Activated CD8-positive, alpha-beta memory T cell treated with anti-CD3 and anti-CD28 coated beads for 4 hours (primary cell): ENCODE measurements at places on chromosomes 1 and 21.

DNA sequence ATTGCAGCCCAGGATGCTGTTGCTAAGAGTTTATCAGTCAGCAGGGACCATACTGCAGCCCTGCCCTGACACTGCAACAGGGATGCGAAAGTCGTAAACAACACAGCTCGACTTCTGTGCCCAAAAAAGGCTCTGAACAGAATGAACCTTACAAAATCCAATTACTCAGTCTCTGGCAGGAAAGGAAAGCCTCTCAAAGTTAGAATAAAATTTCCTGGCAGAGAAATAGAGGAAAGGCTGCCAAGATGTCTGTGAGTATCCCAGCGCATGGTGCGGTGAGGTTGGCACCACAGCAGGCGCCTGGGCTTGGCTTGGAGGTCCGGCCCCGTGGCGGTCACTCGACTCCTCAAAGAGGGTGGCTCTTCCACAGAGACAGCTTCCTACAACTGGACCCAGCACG is 185.8 kb downstream of the PCP4 start:
- DNase-seq = no peak

DNA sequence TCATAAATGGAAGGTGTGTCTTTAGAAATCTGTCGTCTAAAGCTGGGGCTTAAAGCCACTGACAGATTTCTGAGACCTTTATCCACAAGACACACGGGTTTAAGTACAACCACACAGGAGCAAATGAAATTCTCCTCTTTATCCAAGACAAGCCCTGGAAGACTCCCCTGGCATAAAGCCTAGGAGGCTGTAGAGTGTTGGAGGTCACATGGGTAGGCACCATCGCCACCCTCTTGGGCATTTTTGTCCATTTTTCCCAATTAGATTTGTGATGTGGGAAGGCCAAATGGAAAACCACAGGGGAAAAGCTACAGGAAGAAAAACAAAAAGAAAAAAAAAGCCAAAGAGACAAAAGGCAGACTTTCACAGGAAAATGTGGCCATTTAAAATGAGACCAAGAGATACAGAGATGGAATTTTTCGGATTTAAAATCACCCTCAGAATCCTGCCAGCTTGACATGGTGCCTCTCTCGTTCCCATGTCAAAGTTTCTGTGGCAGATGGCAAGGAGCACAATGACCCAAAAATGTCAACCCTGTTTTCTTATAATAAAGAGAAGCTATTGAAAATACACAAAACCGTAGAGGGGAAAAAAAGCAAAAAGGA is 91.9 kb downstream of the PLD5 start:
- DNase-seq = no peak

DNA sequence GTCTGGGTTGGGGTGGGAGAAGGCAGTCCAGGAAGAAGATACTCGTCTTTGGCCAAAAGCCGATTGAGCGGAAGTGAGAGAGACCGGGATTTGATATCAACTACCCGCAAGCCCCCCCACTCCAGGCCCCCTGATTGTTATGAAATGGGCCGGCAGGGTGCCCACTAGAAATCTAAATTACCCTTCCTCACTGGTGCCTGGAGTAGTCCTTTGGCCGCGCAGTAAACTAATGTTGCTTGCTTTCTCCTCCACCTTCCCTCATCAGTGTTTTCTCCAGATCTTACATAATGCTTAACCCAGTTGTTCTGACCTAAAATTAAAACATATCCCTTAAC is 119.2 kb upstream of the BARHL2 start:
- DNase-seq = no peak

DNA sequence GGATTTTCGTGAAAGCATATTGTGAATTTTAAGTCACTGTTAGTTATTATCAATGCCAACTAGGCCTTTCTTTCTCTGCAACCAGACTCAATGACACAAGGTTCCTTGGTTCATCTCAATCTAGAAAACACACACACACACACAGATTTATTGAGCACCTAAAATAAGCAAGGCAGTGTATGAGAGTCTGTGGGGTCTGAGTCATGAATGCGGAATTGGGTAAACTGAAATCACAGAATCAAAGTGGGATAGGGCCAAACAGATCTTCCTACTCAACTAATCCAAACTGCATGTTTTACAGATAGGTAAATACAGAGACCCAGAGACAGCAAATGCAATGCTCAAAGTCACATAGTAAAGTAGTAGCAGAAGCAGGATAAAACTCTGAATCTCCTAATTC is 48.5 kb upstream of the NRDC start:
- no peak for DNase-seq

DNA sequence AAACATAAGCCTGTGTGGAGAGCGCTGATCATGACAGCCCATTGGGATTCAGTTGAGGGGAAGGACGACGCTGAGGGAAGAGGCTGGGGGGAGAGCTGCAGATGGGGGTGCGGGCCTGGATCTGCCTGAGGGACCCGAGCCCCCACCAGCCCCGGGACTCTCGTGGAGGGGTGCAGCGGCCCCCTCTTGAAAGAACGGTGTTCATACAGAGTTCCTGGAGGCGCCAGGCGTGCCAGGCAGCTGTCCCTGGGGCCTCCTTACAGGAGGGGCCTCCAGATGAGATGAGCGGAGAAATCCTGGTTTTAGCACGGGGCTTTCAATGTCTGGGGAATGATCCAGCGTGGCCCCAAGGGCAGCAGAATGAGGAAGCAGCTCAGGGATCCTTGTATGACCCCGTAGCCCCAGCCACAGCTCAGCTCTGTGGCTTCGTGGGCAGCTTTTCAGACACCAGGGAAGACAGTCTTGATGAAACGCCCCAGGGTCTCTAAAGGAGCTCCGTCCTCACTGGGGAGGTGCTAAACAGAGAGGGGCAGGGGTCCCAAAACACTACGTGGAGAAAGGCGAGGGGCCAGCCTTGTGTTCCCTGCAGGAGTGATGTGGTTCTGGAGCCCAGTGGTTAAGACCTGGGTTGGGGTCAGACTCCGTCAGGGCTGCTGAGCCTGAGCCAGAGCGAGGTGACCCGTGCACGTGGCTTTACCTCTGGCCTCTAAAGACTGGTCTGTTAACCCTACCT is 7.2 kb upstream of the DSCAM start:
- no peak for DNase-seq

GRCh38 chr1:63073309-63074306 is 248.8 kb upstream of the FOXD3 start:
- DNase-seq = no peak

GRCh38 chr1:193131266-193131860 is 9.5 kb downstream of the CDC73 start:
- no peak for DNase-seq

- DNase-seq = no peak
Observed at GRCh38 chr21:26099610-26100219, 70.9 kb downstream of the APP start.

- no peak for DNase-seq
Observed at GRCh38 chr1:236354330-236355147, 39.5 kb upstream of the EDARADD start.

GRCh38 chr21:31409831-31410487 is 65.9 kb upstream of the TIAM1 start:
- no peak for DNase-seq

DNA sequence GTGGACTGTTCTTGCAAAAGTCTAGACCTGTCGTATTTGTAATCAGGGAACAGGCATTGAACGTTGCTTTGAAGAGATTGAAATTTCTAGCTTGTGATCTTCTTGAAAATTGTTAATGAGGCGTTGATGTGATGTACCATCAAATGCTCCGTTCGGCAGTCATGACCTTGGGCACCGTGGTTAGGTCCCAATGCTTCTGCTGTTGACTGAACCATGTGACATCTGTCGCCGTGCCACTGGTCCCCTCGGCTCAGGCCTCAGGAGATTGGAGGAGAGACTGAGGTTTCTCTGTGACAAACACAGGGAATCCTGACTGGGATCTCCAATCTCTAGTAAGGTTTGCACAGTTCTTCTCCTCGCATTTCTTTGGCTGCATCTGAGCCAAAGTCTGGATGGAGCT is 18.1 kb upstream of the KCNAB2 start:
- DNase-seq = no peak

- peak; percentile 33 for DNase-seq
Observed at GRCh38 chr1:53393325-53393792, 65.5 kb upstream of the LRP8 start.

DNA sequence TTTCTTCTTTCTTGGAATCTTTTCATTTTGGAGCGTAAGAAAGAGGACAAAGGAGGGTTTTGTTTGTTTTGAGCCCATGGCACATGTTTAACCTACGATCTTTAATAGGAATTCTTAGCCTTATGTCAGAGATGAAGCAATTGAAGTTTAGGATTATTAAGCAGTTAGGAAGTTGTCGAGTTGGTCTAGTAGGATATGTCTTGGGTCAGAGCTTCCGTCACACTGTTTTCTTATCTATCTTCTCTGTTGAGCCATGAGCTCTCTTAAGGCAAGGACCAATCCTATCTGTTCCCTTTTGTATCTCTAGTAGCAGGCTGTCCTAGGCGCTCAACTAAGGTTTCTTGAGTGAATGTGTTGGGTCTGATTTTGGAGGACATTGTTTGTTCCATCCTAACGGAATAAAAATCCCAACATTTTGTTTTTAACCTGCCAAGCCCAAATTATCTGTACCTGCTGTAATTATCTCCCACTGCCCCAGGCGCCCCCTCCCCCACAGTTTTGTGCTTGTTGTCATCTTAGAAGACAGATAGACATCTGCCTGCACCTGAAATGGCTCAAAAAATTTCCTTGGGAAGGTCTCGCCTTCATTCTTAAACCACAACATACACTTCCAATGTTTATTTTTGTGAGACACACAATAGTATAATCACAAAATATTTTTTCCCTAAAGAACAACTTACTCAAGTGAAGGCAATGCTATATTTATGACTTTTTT is 95.3 kb upstream of the GADD45A start:
- DNase-seq = no peak

DNA sequence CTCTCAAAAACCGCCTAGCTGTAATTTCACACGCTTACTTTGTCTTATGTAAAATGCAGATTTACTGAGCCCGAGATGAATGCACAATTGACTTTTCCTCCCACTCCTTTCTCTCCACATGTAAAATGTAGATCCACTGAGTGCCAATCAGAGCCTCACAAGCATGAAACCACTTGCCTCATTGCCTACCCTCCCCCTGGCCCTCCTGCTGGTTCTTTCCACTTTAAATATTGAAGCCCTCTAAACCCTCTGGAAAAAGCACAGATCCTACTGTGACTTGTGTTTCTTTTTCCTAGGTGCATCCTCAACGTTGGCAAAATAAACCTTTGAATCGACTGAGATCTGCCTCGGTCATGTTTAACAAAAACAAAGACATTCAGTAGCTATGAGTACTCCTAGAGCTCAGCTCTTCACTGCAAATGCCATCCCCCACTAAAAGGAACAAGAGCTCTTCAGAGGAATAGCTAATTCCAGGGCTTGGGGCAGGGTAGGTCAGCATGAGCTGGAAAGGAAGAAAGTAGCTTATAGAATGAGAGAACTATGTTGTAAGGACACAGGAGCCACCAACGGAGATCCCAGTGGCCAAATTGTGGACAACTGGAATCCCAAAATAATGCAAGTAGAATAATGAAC is 365.5 kb upstream of the RUNX1 start:
- no peak for DNase-seq

GRCh38 chr21:23478381-23478780 is 2128.9 kb downstream of the MRPL39 start:
- DNase-seq = no peak

- no peak for DNase-seq
Observed at GRCh38 chr1:7432900-7433380, 338.2 kb upstream of the VAMP3 start.

- DNase-seq = no peak
Observed at GRCh38 chr21:17929510-17929909, 110.4 kb upstream of the C21orf91 start.

DNA sequence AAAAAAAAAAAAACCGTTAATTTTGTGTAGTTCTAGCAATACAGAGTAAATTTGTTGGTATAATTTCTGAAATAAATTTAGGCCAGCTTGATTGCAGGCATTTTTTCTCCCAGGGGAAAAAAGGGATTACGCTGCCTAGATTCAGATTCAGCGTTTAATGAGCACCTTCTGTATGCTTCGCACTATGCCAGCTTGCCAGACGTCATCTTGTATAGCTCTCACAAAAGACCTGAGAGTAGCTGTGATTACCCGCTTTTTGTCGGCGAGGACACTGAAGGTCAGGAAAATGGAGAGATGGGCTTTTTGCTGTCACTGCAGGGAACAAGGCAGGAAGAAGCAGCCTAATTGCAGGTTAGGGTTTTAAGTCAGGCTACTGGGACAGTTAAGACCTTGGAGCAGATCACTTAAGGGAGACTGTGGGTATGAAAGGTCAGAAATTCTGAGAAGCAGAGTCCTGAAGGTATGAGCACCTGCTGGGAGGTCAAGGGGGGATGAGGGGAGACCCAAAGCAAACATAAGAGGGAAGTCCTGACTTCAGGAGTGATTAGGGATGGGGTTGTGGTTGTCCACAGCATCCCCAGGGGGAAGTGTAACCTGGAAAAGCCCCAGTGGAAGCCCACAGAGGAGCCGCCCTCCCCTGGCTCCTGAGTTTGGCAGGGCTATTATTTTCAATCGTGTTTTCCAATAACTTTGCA is 39.0 kb downstream of the TMCC2 start:
- no peak for DNase-seq

- DNase-seq = no peak
Observed at GRCh38 chr1:55225228-55225627, 10.1 kb upstream of the USP24 start.

DNA sequence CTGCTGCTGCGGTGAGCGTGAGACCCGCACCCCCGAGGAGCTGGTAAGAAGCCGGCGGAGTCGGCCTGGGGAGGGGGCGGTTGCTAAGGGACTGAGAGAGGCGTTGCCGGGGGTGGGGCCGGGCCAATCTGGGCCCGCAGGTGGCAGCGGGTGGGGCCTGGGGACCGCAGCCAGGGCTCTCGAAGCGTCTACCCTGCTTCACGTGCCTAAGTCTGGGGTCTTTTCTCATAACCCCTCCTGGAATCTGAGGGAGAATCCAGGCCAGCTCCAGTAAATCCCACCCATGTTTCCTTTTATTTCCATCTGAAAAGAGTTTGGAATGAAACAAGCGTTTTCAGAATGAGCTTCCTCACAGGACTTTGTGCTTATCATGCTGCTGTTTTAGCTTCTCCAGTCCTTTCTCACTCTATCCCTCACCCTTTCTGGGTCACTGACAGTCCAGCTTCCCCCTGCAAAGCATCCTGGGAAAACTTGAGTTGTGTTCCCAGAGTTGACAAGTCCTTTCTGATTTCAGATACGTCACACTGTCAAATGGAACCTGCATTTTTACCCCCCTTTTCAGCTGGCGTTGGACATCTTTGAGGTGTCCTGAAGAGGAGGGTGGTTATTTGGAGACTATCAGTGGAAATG is 431 bp downstream of the CLCN6 start:
- DNase-seq = no peak

- DNase-seq = no peak
Observed at GRCh38 chr1:236407059-236407458, 13.0 kb downstream of the EDARADD start.

DNA sequence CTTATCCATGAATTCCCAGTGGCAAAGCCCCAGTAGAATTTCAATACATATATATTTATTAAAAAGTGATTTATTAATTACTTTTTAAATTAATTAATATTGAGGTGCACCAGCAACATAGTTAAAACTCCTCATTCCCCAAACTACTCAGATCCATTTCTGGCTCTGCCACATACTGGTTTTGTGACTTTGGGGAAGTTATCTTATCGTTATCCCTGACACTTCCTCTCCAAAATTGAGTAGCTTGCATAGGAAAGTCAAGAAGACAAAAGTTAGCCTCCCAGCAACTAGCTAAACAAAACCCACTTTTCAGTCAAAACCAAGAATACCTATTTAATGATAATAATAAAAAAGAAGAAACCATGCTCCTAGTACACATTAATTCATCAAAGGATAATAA is 35.9 kb downstream of the TCP10L start:
- DNase-seq = no peak

- DNase-seq = no peak
Observed at GRCh38 chr1:17141441-17142197, 22.4 kb upstream of the PADI2 start.
